Femur (tissue), 1 donor: ENCODE measurements at places on chromosomes 6 and 20.

DNA sequence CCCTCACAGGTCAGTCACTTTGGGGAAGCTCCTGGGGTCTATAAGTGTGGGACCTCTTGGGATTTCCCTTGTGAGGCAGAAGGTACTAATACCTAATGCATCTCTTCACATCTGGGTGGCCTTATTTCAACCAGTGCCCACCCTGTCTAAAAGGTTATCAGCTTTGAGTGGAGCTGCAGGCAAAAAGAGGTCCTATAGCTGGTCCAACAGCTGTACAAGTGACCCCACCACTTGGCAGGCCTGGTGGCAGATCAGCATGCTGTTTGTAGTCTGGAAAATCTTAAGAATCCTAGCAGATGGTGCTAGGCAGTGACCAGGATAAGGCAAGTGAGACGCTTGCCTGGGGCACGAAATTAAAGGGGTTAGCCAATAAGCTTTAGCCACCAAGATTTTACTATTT lies 51.6 kb upstream of the GTSF1L start:
- no peak for DNase-seq

GRCh38 chr6:1502041-1502440 lies 107.7 kb upstream of the FOXC1 start:
- DNase-seq: no peak

GRCh38 chr6:15763364-15763763 lies 100.5 kb upstream of the DTNBP1 start:
- DNase-seq: no peak

GRCh38 chr6:111824608-111825337 lies 48.5 kb downstream of the FYN start:
- no peak for DNase-seq

DNA sequence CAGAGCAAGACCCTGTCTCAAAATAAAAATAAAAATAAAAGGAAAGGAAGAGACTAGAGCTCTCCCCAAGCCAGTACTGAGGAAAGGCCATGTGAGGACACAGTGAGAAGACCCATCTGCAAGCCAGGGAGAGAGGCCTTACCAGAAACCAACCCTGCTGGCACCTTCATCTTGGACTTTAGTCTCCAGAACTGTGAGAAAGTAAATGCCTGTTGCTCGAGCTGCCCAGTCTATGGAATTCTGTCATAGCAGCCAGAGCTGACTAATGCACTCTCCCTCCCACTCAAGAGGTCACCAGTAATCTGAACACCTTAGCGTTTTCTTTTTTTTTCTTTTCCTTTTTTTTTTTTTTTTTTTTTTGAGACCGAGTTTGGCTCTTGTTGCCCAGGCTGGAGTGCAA lies 7.3 kb upstream of the PRPH2 start:
- no peak for DNase-seq

- no peak for DNase-seq
Observed at GRCh38 chr6:154304191-154304590, 52.4 kb downstream of the IPCEF1 start.

- no peak for DNase-seq
Observed at GRCh38 chr6:47670851-47671250, 27.5 kb upstream of the ADGRF4 start.

DNA sequence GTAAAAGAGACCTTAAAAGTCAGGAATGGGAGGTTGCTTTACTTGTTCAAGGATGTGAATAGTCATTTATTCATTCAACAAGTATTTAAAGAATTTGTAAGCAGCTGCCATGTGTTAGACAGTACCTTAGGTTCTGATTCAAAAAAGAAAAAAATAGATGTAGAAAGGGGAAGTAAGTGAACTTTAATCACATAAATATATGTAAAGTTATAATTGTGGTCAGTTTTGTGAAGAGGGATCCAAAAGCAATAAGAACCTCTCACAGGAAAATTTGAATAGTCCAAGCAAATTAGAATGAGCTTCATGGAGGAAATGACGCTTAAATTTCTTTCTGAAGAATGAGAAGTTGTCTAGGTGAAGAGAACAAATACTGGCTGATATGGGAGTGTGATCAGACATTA lies 596.1 kb upstream of the CITED2 start:
- no peak for DNase-seq
